ENCODE measurements at places on chromosomes 4 and X. TPM values are rescaled to one million over a fixed set of nuclear protein-coding genes. Genes with fewer than 3 reads are reported as not detected.

Gene PROM1
- 13.9 TPM for total RNA-seq

Gene ART3
- not detected for total RNA-seq

Gene DCAF12L2
- total RNA-seq: 0.83 TPM

DNA sequence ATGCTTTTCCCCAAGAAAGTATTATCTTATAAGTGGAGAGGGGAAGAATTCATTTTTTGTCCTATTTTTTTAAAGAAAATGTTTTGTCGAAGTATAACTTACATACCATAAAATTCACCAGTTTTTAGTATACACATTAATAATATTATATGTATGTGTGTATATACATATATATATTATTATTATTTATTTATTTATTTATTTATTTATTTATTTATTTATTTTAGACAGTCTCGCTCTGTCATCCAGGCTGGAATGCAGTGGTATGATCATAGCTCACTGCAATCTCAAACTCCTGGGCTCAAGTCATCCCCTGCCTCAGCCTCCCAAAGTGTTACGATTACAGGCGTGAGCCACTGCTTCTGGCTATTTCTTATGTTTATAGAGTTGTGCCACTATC is 334.1 kb downstream of the ZNF674 start:
- peaks cover 16% of the 10 kb centered on the region for H3K4me1 ChIP-seq
- no peaks in the 10 kb centered on the region for H3K36me3 ChIP-seq
- no peak overlapping the region for H3K4me3 ChIP-seq
- no peak for DNase-seq

DNA sequence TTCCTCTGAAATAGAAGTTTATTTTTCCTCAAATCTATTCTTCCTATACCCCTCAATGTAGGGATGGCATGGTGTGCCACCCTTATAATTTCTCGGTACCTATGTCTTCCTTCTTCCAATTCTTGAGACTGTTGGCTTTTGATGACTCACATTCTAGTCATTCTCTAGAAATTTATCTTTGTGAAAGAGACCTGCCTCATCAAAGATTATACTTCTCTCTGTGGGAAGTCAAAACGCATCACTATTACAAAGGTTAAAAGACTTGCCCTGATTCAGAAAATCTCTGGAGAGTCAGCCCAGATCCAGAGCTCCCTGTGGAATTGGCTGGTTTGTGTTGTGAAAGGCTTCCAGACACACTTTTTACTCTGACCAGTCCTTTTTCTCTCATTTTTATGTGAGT is 65.9 kb upstream of the FSTL5 start:
- H3K27me3 ChIP-seq: no peaks in the 10 kb centered on the region
- H3K27ac ChIP-seq: no peak overlapping the region
- DNase-seq: no peak
- H3K4me1 ChIP-seq: no peaks in the 10 kb centered on the region
- H3K36me3 ChIP-seq: no peaks in the 10 kb centered on the region

DNA sequence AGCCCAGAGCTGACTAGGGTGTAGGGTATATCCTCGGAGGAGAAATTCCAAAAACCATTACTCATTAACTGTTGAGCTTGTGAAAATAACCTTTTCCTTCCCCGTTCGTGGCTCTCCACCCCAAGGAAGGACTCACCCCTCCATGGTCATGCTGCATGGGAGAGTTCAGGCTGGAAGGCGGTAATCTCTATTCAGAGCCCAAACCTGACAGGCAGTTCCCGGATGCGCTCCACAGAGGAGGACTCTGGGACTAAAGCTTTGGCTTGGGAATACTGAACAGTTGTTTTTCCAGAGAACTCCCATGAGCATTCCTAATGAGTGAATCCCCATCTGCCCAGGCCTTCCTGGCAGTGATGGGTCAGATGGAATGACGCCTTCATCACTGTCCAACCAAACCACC is 125.4 kb downstream of the BCOR start:
- no peaks in the 10 kb centered on the region for H3K36me3 ChIP-seq
- no peaks in the 10 kb centered on the region for H3K27me3 ChIP-seq
- DNase-seq: no peak
- H3K27ac ChIP-seq: no peak overlapping the region

- no peak overlapping the region for H3K4me3 ChIP-seq
- no peak for DNase-seq
- peaks cover 6% of the 10 kb centered on the region for H3K4me1 ChIP-seq
- no peak overlapping the region for H3K27ac ChIP-seq
These were observed 33.5 kb downstream of the ARSJ start for GRCh38 chr4:113945906-113946305.

- no peaks in the 10 kb centered on the region for H3K4me1 ChIP-seq
- no peaks in the 10 kb centered on the region for H3K36me3 ChIP-seq
- H3K4me3 ChIP-seq: no peak overlapping the region
- no peak overlapping the region for H3K27ac ChIP-seq
These were observed 59.1 kb downstream of the MID1IP1 start for GRCh38 chrX:38860106-38861013.

GRCh38 chr4:1477045-1477840 is 71.0 kb upstream of the NKX1-1 start:
- H3K27ac ChIP-seq: no peak overlapping the region
- H3K27me3 ChIP-seq: peaks cover 11% of the 10 kb centered on the region
- no peak for DNase-seq
- H3K4me3 ChIP-seq: no peak overlapping the region

GRCh38 chr4:158254292-158254691 is 44.0 kb downstream of the TMEM144 start:
- no peaks in the 10 kb centered on the region for H3K27me3 ChIP-seq
- DNase-seq: no peak
- H3K4me3 ChIP-seq: no peak overlapping the region
- H3K27ac ChIP-seq: no peak overlapping the region
- no peaks in the 10 kb centered on the region for H3K4me1 ChIP-seq

DNA sequence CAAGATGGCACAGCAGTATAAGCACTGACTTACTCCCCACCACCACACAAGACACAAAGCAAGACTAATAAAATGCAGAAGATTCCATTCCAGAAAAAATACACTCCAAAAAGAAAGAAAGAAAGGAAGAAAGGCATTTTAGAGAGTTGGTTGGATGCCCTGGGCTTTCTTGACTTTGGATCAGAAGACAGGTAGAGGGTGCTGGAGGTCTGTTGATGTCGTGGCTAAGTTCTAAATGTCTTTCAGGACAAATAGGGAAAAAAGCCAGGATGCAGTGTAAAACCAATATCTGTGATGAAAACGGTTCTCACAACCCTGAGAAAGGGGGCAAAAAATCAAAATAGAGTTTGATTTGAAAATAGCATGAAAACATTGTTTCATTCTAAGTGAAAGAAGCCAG is 555.2 kb upstream of the PRKX start:
- no peak overlapping the region for H3K4me3 ChIP-seq
- DNase-seq: no peak
- H3K27me3 ChIP-seq: no peaks in the 10 kb centered on the region
- H3K36me3 ChIP-seq: no peaks in the 10 kb centered on the region
- no peak overlapping the region for H3K27ac ChIP-seq
- peaks cover 6% of the 10 kb centered on the region for H3K4me1 ChIP-seq

- no peak overlapping the region for H3K4me3 ChIP-seq
- no peak overlapping the region for H3K27ac ChIP-seq
- H3K4me1 ChIP-seq: no peaks in the 10 kb centered on the region
- no peak for DNase-seq
- no peaks in the 10 kb centered on the region for H3K27me3 ChIP-seq
These were observed 24.8 kb downstream of the SMIM20 start for GRCh38 chr4:25938787-25939186.

GRCh38 chr4:149831656-149832208 is 16.1 kb upstream of the IQCM start:
- H3K4me1 ChIP-seq: no peaks in the 10 kb centered on the region
- no peaks in the 10 kb centered on the region for H3K27me3 ChIP-seq
- no peak overlapping the region for H3K4me3 ChIP-seq
- DNase-seq: no peak

All from A673 (cell line).